ENCODE measurements at places on chromosomes 16 and 17.

DNA sequence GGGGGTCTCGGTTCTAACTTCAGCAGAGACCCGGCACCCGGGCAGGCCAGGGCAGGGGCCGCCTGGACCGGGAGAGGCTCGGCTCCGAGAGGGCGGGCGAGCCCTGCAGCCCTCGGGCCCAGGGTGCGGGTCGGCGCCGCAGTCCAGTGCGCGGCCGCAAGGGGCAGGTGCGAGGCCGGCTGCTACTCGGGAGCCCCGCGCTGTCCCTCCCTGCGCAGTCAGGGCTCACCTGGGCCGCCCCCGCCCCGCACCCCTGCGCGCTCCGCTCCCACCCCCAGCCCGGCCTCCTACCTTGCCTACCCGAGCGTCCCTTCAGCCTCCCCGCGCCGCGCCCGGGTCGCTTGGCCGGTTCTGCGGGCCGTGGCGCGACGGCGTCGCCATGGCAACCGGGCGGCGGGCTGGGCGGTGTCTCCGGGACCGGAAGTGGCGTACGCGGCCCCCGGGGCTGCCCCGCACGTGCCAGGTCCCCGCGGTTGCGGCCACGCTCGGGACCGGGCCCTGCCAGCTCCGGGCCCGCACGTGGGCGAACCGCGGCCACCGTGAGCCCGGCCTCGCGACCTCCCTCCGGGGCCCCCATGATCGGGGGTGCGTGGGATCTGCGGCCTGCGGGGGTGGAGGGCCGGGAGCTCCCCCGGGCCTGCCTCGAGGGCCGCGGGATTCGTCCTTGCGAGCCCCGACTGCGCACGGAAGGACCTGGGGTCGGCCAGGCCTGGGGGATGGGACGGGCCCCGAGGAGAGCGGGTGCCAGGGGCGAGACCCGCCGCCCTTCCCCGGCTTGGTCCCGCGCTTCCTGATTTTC is at the start of gene CYB561:
Gene CYB561, minus strand, starts transcription at position 353 of the 799 bp plus-strand sequence. CDS start 8,759 bp downstream, outside the sequence.
- no peak for DNase-seq

GRCh38 chr16:89708481-89708931 is 7.0 kb upstream of the SPATA2L start:
- no peak for DNase-seq

DNA sequence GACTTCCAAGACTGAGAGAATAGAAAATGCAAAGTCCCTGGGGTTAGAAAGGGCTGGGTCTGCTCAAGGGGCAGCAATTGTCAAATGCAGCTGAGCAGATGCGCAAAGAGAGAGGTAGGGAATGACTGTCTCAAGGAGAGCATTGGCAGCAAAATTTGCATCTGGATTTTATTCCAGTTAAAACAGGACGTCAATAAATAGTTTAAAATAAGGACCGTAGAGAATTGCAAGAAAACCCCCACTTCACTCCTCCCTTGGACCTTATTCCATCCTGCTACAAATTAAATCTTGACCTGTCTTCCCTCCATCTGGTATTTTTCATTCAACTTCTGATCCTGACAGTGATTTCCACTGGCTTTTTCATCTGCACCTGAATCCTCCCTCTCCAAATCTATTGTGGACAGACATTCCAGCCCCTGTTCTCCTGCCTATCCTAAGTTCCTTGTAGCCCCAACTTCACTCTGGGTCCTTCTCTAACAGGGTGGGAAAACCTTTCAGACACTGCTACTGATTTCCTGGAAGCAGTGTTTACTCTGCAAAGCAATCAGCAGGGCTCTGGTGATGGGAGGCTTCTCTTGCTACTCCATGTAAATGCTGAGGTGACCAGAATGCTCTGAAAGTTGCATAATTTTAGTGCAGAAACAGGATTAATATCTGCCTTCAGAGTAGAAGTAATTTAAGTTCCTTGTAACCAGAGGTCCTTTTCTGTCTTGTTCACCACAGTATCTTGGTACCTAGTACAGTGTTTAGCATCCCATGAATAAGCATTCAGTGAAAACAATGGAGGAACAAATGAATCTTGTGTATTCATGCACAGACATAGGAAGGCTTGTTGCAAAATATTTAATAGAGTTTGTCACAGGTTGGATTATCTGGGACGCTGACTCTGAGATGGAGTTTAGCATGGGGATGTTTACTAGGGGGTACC is 79.2 kb downstream of the CDH11 start:
- no peak for DNase-seq

DNA sequence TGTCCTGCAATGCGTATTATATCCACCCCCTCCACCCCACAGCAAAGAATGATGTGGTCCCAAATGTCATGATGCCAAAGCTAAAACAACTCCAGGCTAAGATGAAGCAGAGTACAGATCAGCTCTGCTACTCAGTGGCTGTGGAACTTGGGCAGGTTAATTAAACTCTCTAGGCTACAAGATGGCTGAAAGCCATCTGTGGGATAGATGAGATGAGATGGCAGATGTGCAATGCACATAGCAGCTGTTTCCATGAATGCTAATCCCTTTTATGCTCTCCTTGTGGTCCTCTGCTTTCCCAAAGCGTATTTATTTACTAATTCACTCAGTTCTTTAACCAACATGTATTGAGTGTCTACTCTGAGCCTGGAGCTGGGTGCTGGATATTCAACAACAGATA is 114.4 kb downstream of the GRIN2A start:
- no peak for DNase-seq

DNA sequence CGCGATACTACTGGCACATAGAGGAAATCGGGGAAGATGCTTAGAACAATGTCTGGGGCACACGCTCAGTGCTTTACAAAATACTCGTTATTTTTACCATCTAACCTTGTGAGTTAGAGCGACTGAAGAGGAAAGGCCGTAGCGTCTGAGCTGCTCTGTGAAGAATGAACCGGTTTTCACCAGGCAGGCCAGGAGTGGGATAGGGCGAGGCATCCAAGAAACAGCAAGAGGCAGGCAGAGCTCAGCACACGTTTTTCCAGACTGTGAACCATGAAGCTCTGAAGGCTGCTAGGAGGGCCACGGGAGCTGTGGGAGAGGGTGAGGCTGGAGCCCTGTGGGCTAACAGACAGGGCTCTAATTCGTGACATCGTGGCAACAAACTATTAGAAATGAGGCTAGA is 95.5 kb downstream of the MRM3 start:
- DNase-seq, result no peak

DNA sequence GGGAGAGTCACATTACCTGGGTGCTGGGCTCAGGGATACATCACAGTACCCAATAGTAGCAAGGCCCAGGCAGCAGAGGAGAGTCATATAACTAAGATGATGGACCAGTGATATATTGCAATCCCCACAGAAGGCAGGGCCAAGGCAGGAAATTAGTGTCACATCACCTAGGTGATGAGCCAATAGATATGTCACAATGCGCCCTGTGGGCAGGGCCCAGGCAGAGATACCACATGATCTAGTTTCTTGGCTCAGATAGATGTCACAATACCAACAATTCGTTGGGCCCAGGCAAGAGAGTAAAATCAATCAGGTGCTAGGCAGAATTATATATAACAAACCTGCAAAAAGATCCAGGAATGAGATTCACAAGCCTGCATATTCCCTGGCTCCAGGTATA is 2111.5 kb downstream of the TP53TG3F start:
- DNase-seq, result no peak

DNA sequence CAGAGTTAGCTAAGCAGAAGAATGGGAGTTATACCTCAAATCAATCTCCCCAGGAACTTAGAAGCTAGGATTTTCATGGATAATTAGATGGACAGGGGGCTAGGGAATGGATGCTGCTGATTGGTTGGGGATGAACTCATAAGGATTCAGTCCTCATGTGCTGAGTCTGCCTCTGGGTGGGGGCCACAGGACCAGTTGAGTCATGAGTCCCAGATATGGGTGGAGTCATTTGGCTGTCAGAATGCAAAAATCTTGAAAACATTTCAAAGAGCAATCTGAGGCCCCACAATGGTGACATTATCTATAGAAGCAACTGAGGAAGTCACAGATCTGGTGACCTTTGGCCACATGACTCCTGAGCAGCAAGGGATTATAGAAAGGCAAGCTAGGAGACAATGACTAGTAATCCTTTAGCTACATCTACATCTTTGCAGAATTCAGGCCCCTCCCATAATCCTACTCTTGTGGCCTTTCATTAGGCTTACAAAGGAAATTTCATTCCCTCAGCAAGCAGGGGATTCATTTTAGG is 82.6 kb upstream of the CCL2 start:
- DNase-seq, result no peak

- DNase-seq, result no peak
These were observed 8.3 kb upstream of the ZKSCAN2 start for GRCh38 chr16:25265968-25266367.

GRCh38 chr16:23679274-23679985 is 741 bp downstream of the PLK1 start:
- DNase-seq, result no peak

DNA sequence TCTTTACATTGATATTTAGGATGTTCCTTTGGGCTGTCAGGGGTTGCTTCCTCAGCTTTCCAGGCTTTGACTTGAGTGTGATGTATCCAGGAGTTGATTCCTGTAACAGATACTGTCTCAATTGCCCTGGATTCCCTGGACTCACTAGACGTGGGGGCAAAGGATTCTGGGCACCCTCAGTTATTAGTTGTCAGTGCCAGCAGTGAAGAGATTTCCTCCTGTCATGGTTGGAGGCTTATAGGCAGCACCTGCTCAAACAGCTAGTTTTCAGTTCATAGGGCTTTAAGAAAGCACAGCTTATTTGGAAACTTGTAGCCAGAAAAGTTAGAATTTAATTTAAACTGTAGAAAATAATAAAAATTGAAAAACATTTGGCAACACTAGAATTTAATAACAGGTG is 9.5 kb upstream of the B4GALNT2 start:
- no peak for DNase-seq

- DNase-seq, result no peak
These were observed 44.9 kb upstream of the DNAJA2 start for GRCh38 chr16:47018223-47018891.

GRCh38 chr17:72681844-72682243 is 410.6 kb downstream of the SLC39A11 start:
- no peak for DNase-seq

All from smooth muscle cell of the brain vasculature (primary cell).